ENCODE measurements at places on chromosomes 3 and 15.

DNA sequence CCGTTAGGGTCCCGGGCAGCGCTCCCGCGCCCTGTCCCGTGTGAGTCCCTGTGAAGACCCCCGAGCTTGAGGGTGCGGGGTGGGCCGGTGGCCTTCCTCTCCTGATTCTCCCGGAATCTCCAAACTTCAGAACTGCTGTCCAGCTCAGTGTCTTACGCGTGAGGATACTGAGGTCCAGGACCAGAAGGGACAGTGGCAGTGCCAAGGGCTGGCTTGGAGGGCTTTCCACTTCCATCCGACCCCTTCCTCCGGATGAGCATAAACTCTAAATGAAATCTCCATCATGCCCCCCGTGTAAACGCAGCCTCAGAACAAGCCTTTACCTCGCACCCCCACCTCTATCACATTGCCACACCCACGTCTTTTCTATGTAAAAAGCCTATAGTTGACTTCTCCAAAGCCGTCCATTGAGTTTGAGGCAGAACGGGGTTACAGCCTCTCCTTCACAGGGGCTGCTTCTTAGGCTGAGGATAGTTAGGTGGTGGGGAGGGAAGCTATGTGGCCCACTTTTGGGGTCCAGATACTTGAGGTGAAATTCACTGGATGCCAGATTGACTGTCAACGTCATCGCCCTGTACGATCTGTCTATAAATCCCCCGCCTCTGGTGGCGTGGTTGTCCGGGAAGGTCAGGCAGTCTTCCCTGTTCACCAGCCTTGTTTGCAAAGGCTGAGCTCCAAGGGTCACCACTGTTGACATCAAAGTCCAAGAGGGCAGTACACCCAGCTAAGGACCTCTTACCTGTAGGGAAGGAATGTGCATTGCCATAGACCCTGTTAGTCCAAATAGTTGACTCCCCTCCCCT lies 1.1 kb downstream of the EDEM1 start:
- DNase-seq, result peak; percentile 61

- no peak for DNase-seq
These were observed 11.6 kb downstream of the KLHL18 start for GRCh38 chr3:47294392-47294791.

DNA sequence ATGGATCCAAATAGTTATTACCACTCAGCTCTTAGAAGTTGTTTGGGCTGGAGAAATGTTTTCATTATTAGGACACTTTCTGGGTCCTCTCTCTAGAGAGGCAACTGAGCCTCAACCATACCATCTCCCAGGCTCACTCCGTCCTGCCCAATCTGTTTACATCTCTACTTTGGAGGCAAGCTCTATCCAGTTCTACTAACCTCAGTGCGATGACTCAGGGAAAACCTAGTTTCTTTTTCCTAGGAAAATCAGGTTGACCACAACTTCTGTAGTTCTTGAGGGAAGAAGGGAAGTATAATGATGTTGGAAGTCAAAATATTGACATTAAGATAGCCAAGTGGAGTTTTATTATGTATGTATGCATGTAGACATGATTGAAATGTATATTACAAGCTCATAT lies 40.4 kb downstream of the LPP start:
- no peak for DNase-seq

DNA sequence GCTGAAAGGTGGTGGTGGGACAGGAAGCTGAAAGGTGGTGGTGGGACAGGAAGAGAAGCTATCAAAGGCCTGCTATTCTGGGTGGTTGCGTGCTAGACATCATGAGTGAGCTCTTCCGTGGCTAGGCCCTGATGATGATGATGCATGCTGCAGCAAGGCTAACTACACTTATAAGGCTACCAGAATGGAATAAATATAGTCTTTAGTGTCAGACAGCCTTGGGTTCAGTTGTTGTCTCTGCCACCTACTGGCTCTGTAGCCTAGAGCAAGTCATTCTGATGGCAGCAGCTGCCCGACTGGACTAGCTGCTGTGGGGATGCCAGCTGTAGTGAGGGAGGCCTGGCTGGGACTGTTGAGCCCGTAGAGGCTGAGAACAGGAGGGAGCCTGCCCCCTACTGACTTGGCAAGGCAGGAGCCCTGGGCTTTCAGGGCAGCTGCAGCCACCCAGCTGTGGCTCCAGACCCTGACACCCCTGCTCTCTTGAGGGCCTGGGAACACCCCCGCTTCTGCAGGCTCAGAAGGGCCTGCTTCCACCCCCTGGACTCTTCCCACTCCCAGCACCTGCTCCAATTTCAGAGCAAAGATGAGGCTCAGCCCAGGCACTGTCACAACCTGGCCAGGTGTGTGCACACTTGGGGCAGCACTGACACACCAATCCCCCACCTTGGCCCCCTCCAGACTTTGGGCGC lies 21.4 kb upstream of the ZBED2 start:
- DNase-seq, result no peak

DNA sequence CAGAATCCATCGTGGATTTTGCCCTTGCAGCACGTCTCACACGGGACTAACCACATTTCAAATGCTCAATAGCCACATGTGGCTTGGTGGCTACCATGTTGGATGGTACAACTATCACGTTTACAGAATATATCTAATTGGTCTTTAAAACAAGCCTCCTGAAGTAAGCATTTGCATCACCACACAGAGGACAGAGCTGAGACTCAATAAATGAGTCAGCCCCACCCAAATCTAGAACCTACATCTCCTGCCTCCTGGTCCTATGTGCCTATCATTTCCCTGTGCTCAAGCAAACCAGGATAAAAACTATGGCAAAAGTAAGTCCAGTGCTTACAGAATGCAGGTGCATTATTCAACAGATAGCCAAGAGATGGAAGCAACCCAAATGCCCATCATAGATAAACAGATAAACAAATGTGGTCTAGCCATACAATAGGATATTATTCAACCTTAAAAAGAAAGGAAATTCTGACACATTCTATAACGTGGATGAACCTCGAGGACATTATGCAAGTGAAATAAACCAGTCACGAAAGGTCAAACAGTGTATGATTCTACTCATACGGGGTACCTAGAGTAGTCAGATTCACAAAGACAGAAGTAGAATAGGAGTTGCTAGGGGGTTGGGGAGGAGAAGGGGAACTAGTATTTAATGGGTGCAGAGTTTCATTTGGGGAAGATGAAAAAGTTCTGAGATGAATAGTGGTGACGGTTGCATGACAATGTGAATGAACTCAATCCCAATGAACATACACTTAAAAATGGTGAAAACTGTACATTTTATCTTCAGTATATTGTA lies 43.9 kb downstream of the SRGAP3 start:
- no peak for DNase-seq

DNA sequence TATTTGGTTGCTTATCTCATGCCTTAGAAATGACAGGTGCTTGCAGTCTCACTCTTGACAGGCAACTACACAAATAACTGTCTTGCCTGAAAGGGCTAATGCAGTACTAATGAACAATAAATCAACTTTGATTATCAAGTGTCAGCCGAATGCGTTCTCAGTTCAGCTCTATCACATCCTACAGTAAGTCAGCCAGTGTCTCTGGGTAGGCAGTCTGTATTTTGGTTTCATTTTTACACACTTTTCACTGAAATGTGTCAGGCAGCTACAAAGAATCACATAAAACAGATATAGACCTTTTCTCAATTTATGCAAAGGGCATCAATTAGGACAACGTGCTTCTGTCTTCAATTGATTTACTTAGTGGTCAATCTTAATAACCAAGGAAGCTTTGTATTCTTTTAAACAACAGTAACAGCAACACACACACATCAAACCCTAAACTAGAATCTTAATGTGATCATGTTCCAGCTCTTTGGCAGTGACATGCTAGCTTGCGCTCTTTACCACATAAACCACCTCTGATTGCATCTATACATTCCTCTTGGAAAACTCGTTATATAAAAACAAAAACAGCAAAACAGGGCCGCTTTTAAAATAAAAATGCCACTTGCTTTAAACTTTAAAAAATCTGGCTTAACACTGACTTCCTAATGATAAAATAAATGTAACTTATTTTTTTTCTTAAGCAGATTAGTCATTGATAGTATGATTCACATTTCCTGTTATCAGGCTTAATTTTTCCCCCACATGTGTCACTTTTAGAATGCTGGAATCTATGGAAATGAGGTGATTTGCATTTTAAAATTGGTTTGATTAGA lies 520.4 kb downstream of the FOXP1 start:
- no peak for DNase-seq

- DNase-seq, result no peak
These were observed 389.0 kb upstream of the C2CD4B start for GRCh38 chr15:62553911-62554563.

DNA sequence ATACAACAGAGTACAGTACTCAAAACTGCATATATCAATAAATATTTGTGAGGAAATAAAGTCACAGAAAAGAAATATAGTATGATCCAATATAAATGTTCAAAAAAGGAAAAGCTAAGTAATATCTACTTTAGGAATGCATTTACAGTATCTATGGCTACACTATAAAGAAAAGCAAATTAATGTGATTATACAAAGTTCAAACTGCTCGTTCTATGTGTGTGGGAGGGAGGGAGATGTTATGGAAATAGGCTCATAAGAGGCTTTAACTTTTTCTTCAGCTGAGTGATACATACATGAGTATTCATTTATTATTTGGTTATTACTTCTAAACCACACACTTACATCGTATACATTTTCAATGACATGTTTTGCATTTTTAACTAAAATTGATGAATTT lies 377.7 kb upstream of the AGTR1 start:
- DNase-seq, result no peak

GRCh38 chr15:61890106-61890505 lies 170.1 kb downstream of the VPS13C start:
- DNase-seq, result no peak

GRCh38 chr3:174869448-174869847 lies 10.3 kb downstream of the NAALADL2 start:
- DNase-seq, result no peak

DNA sequence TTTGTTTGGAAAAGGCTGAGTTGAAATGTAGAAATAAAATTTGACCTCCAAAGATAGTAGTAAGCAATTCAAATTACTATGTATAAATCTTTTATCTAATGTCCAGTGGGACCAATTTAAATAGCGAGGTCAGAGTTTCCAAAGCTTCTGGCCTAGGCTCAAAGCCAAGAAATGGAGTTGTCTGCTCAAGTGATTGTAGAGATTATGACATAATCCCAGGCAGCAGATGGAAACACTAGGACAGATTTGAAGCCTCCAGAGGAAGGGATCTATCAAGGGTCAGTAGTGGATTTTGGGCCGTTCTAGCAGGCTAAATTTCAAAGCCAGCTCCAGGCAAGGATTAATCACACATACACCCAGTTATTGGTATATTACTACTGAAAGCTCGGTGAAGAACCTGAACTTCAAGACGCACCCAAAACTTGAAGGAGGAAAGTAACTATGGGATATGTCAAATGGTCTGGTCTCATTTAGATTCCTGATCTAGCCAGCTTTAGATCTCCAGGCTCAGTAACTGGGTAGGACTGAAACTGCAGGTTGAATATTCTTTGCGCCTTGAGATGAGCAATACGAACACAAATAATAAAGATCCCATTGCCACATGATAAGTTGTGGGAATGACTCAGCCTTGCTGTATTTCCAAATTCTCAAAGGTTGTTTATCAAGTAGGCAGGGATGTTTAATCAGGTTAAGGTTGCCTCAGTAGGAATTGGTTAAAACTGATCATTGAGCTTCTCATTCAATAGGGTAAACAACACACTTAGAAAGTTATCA lies 30.9 kb upstream of the ARRDC4 start:
- DNase-seq, result no peak

DNA sequence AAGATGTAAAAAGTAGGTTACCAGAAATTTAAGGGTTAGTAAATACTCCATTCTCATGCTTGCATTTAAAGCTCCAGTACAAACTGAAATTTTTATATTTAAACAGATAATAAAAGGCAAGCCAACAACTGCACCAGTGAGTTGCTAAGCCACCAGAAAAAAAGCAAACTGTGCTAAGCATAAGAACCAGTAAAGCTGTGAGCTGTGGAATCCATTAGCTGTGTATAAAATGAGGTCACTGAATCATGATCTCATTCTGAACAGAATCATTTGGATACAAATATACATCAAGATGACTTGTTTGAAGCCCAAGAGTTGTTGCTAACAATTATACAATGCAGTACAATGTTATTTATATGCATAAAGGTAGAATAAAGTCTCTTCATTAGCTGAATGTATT lies 1312.2 kb downstream of the SI start:
- no peak for DNase-seq

GRCh38 chr3:112925560-112925959 lies 49.3 kb downstream of the CD200R1 start:
- DNase-seq, result no peak

DNA sequence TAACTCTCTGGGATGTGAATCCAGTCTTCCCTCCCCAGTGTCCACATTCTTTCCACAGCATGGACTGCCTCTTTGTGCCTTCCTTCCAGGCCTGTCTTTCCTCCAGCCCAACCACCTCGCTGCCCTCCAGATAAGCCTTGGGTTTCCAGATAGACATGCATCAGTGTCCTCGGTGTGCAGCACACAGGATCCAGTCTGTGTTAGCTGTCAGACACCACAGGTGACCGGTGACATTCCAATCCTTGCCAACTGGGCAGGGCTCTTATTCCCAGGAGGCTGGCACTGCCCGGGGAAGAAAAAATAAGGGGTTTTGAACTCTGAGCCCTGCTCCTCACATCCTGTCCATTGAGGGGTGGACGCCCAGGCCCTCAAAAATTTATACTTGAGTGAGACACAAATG lies 6.0 kb upstream of the SLC6A1 start:
- no peak for DNase-seq

DNA sequence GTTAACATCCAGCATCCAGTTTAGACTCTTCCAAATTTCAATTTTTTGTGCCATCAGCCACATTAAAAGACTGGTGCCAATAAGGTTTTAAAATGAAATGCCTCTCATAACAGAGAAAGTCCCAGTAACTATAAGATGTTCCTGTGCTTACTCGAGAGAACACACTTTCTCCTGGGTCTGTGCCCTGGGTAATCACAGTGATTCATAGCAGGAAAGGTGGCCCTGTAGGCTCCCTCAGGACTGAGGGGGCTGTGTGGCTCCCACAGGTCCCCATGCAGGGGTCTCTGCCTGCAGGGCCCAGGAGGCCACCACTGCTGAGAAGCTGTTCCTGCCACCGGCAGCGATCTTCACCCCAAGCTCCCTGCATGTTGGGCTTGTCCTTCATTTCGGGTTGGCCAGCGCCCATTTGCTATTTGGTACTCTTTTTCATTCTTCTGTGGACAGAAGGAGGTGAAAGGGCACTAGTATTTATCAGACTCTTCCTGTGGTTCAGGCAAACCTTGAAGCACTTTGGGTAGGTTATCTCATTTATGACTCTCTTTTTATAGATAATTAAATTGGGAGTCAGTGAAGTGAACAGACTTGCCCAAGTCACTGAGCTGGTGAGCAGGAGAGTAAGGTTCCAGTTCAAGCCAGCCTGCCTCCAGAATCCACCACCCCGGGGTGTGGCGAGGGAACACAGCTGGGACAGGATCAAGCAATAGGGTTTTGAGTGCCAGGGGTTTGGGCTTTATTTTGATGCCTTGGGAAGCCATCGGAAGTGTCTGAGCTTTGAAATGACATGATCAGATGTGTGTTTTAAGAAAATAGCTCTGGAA lies 44.2 kb upstream of the PLXNA1 start:
- DNase-seq, result no peak

GRCh38 chr15:101407439-101407838 lies 82.1 kb downstream of the PCSK6 start:
- peak; percentile 35 for DNase-seq
